ENCODE measurements at places on chromosomes 12 and 14.

- DNase-seq: no peak
These were observed 307.2 kb downstream of the ADGRD1 start for GRCh38 chr12:131260954-131261353.

GRCh38 chr12:114476159-114476558 is 70.2 kb upstream of the TBX5 start:
- no peak for DNase-seq

- no peak for DNase-seq
These were observed 40.1 kb downstream of the STXBP6 start for GRCh38 chr14:25009891-25010290.

- no peak for DNase-seq
These were observed 206.7 kb upstream of the PWP1 start for GRCh38 chr12:107478881-107479280.

DNA sequence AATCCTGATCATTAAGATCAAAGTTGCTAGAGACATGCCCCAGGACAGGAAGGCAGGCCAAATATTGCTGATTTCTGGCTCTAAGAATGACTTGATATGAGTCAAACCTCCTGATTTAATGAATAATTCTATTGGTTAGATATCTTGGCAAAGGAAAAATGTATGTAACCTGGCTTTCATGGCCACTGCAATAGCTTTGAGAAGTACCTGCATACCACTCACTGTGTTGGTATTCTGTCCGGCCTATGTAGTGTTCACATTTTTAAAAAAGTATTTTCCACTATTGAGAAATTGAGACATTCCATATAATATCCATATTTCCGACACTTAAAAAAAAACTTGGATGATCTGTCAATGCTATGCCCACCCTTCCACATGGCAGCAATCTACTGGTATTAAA is 283.1 kb upstream of the SOX5 start:
- no peak for DNase-seq

DNA sequence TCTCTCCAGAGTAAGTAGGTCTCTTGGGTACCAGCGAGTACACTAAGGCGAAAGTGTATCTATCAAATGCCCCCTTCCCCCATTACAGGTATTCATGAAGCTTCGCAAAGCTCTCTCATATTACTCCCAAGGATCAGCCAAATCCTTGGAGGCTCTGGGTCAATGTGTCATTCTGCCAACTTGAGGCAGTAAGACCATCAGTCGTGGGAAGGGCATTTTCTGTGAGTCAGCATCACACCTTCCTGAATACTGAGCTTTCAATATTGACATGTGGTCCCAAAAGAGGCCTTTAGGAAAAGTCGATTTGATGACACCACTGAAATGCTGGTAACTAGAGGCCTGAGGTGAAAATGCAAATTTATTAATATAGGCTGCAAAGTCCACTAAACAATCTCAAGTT is 323.9 kb downstream of the LRIG3 start:
- no peak for DNase-seq

DNA sequence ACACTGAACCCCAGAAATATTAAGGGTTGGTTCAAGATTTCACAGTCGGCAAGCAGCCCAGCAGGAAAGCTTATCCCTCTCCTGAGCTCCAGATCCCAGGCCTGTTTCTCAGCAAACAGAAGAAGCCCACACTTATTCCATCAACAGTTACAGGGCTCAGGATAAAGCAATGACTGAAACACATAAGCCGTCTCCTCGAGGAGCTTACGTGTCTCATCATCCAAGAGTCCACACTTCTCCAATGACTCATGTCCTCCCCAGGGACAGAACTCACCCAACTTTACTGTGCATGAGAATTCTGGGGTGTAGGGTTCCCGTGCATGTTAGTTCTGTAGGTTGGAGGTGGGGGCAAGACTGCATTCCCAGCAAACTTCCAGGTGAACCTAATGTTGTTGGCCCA is 31.2 kb downstream of the GSC start:
- no peak for DNase-seq

GRCh38 chr14:89444516-89445125 is 27.6 kb upstream of the FOXN3 start:
- no peak for DNase-seq

DNA sequence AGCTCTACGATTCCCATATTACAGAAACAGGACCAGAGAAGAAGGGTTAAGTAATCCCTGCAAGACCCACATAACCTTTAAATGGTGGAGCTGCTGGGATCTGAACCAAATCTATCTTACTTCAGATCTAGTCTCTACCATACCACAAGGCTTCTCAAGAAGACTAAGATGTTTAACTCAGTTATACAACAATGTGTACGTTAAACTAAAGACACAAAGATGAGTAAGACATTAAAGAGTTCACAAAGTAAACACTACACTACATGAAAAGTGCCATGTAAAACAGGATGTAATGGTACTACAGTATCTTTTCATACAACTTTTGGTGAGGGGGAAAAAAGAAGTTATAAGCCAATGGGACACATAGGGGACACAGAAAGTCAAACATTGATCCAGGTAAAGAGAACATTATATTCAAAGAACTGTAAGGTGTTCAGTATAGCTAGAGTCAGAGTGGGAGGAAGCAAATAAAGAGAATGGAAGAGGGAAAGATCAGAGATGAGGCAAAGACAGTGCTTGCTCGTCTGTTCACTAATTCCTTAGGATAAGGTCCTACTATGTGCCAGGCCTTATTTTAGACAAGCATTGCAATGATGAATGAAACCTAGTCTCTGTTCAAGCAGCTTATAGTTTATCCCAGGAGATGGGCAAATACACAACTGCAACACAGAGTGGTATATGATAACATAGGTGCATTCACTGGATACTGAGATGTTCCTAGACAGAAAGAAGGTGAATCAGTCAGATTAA is 7.7 kb downstream of the TMED10 start:
- no peak for DNase-seq

DNA sequence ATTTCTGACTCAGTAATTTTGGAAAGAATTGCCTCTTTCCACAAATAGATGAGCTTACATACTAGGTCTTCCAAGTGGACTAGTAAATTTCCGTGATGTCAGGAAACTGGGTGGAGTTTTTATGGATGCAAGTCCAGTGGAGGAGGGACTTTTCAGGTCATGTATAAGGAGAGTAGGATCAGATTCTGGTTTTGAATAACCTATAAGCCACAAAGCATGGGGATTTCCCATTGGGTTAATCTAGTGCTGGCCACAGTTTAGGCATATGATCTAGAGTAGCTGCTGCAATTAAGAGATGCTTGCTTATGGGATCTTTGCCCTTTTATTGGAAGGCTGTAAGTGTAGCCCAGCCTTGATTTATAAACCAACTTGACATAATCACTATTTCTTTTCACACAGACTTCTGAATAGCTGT is 33.8 kb downstream of the STK38L start:
- no peak for DNase-seq

DNA sequence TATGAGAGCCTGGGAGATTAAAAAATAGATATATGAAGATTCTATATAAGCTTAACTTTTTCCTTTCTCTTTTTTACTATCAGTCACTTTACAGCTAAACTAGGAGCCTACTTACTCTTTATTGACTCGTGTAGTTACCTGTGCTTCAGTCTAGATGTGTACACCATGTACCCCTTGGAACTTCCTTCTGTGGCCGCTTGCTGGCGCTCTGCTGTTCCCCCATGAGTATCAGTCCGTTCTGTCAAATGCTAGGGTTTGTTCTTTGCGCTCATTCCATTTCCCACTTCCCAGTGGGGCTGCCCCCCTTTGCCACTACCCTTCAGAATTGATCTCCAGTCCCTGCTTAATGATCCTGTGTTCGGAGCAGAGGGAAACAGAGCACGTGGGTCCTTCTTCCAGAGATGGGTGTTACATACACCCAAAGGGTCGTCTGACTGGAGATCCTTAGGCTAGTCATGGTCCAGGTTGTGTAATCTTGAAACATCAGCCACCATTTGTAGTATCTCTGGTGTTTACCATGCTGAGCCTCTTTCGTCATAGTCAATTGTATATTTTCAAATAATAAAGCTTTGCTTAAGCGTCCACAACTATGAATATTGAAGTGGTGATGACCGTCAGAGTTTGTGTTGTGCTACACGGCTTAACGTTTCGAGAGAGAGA is 160.0 kb downstream of the FBXL14 start:
- DNase-seq: no peak

All from hematopoietic multipotent progenitor cell (in vitro differentiated cells).